Thoracic aorta (tissue), 2 donors: ENCODE measurements at places on chromosomes 4 and X. TPM values are rescaled to one million over a fixed set of nuclear protein-coding genes. Genes with fewer than 3 reads are reported as not detected.

MID1 gene
- 37.7 TPM for total RNA-seq

PWWP3B gene
- total RNA-seq = not detected

DNA sequence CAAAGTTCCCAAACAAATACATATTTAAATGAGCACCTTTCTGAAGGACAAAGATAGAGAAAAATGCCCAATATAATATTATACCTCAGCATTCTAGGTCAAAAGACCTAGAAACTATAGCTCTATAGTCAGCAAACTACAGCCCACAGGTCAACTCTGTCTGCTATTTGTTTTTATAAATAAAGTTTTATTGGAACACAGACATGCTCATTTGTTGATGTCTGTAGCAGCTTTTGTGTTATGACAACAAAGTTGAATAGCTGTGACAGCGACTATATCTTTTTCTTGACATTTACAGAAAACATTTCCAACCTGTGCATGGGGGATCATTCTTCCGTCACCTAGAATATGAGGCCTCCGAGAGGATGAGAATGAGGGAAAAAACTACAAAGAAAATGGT lies 48.7 kb upstream of the WDR19 start:
- H3K27me3 ChIP-seq = no peaks in the 10 kb centered on the region
- H3K4me1 ChIP-seq = peaks cover 3% of the 10 kb centered on the region
- H3K4me3 ChIP-seq = no peak overlapping the region
- H3K36me3 ChIP-seq = no peaks in the 10 kb centered on the region
- no peak overlapping the region for H3K27ac ChIP-seq

DNA sequence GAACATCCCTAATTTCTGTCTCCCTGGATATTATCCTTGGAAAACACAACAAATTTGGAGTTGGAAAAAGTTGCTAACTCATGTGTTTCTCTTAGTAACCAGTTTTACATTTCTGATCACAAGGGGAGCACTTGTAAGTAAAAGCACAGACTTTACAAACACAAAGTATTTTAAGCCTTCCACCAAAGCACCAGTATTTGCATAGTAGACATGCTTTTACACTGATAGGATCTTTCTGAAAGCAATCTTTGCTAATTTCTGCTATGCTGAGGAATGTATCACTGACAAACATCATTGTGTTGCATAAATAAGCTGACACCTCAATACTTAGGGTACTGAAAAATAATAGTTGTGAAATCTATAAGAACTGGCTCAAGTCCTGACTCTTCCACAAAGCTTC lies 100.6 kb downstream of the MID1 start:
- H3K4me3 ChIP-seq = no peak overlapping the region
- no peaks in the 10 kb centered on the region for H3K36me3 ChIP-seq
- no peaks in the 10 kb centered on the region for H3K27me3 ChIP-seq
- no peaks in the 10 kb centered on the region for H3K4me1 ChIP-seq
- no peak for DNase-seq

GRCh38 chr4:53137468-53137867 lies 228.4 kb downstream of the SCFD2 start:
- no peak for DNase-seq
- H3K4me3 ChIP-seq = no peak overlapping the region
- H3K4me1 ChIP-seq = peaks cover 2% of the 10 kb centered on the region
